ENCODE measurements at places on chromosomes 3 and 15.

DNA sequence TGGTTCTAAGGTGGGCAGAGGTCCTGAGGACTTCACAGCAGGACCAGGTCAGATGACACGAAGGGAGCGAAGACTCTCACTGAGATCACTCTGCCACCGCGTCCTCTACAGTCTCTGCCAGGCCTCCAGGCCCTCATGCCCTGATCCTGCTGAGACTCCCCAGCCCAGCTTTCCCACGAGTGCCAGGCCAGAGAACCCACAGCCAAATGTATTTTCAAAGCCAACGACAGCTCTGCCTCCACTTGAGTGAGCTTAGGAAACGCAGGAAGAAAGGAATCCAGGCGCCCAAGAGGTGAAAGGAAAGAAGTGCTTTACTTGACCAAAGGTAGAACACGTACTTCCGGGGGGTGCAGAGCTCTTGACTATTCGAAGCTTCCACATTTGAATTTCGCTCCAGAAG lies 275.0 kb downstream of the XXYLT1 start:
- DNase-seq, result no peak

GRCh38 chr3:71302604-71303003 lies 280.9 kb downstream of the FOXP1 start:
- no peak for DNase-seq

DNA sequence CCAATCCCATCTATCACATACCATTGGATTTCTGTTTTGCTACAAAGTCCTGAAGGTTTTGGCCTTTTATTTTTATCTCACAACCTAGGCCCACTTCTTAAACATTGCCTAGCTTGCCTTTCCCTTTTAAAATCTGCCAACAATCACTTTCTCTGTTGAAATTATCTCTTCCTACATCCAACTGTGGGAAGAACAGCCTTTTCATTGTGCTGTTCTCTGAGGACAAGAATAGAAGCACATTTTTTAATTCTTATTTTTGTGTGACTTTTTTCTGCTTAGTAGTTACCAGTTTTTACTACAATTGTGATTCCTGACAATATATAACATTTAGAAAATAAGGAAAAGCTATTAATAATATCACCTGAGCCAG lies 159.2 kb downstream of the CNTN6 start:
- DNase-seq, result no peak

DNA sequence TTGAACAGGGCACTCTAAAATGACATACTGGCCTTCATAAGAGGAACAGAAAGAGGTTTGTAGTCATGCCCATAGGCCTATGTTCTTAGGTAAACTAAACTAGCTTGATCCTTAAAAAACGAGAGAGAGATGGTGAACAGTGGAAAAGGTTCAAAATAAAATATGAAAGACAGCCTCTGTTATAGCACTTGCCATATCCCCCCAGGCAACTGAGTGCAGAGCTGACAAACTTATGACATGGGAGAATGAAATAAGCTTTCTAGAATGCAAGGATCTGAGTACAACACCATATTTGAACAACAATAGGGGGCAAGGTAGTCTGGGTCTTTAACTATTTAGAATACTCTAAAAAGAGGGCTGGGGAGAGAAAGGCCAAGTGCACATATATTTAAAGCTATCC lies 700.6 kb upstream of the CFAP20DC start:
- DNase-seq, result no peak
